ENCODE measurements at places on chromosomes 1 and 21.

DNA sequence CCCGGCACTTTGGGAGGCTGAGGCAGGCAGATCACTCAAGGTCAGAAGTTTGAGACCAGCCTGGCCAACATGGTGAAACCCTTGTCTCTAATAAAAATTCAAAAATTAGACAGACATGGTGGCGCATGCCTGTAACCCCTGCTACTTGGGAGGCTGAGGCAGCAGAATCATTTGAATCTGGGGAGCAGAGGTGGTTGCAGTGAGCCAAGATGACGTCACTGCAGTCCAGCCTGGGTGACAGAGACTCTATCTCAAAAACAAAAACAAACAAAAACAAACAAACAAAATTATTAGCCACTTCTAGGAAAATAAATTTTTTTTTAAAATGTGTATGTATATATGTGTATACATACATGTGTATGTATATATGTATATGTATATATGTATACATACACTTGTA, 320.3 kb upstream of the ADGRL4 start:
- DNase-seq: no peak

GRCh38 chr1:97623220-97623619, 297.6 kb downstream of the DPYD start:
- DNase-seq: no peak

GRCh38 chr1:221822591-221822990, 80.7 kb upstream of the DUSP10 start:
- no peak for DNase-seq

DNA sequence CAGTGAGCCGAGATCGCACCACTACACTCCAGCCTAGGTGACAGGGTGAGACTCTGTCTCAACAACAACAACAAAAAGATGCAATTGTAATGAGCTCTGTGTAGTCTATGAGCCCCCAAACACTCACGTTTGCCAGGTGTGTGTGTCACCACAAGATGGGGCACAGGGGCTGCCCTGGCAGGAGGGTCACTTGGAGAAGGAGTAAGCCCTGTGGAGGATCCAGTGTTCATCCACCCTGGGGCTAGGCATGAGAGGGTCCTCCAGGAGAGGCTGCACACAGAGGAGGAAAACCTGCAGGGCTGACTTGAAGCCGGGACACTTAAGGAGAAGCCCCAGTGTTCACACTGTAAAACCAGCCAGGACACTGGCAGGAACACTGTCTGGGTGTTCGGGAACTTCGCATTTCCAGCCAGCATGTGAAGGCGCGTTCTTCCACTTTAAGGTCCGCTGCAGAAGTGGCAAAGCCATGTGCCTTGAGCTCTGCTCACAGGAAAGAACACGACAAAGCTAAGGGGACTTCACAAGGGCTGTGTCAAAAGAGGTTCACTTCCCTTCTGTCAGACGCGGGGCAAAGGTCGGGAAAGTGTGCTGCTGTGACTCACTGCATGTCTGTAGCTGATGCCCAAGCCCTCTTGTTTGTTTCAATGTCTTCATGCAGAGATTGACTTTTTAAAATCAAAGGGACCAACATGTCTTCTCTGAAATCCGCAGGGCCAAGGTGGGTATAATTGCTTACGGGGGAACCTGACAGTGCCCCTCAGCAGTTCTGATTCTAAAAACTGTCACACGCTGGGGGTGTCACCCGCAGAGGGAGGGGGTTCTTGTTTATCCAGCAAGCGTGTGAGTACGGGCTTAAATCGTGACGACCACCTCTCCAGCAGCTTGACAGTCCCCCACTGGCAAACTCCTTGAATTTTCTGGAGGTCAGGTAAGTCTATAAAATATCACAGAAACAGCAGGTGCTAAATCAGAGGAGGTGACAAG, 102.8 kb downstream of the RIPK4 start:
- no peak for DNase-seq

DNA sequence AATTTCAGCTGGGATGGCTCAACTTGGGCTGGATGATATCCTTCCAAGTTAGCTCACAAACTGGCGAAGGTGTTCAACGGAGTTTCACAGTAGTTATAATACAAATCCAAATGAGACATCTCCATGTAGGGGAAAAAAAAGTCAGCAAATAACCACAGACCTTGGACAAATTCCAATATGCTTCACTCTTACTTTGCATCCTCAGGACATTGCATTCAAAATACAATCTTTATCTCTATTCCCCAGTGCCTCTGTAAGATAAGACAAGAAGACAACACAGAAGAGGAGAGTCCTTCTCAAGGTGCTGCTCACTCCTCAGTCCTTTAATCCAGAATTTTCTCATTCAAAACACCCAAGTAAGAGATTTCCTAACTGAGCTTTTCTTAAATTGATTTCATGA, 1797.7 kb downstream of the MRPL39 start:
- DNase-seq: no peak

GRCh38 chr1:228337711-228338520, 68.7 kb downstream of the TRIM11 start:
- DNase-seq: no peak

- peak; percentile 22 for DNase-seq
Observed at GRCh38 chr1:193730017-193730416, 543.6 kb upstream of the B3GALT2 start.

DNA sequence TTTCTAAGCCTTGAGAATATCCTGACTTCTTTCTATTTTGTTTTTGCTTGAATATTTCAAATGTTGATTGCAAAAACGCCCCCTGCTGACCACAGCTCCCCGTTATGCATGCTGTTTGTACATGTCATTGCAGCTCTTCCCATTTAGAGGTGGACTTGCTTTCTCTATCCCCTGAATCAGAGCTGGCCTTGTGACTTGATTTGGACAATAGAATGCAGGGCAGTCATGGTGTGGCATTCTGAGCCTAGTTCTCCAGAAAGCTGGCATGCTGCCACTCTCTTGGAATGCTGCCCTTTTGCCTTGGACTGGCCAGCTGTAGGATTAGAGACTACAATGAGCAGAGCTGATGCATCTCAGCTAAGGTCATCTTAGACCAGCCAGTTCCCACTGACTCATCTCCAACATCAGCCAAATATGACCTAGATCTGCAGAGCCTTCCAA, 1561.5 kb downstream of the MRPL39 start:
- DNase-seq: peak; percentile 68

DNA sequence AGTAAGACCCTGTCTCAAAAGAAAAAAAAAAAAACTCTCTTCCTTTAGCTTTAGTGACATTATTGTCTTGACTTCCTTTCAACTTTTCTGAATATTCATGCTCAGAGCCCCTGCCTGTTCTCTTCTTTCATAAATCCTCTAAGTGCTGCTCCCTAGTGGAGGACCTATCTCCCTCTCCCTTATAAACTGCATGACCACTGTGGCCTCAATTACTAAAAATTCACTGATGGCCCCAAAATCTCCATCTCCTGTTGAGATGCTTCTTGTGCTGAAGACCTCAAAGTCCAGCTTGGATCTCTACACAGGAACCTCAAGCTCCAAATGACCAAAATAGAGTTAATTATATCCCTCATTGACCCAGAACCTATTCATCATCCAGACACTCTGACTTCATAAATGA, 7.8 kb downstream of the ITLN1 start:
- DNase-seq: no peak

GRCh38 chr1:2425892-2426291, 13.5 kb upstream of the PEX10 start:
- DNase-seq: no peak

GRCh38 chr1:41662765-41663437, 178.4 kb upstream of the EDN2 start:
- peak; percentile 72 for DNase-seq

DNA sequence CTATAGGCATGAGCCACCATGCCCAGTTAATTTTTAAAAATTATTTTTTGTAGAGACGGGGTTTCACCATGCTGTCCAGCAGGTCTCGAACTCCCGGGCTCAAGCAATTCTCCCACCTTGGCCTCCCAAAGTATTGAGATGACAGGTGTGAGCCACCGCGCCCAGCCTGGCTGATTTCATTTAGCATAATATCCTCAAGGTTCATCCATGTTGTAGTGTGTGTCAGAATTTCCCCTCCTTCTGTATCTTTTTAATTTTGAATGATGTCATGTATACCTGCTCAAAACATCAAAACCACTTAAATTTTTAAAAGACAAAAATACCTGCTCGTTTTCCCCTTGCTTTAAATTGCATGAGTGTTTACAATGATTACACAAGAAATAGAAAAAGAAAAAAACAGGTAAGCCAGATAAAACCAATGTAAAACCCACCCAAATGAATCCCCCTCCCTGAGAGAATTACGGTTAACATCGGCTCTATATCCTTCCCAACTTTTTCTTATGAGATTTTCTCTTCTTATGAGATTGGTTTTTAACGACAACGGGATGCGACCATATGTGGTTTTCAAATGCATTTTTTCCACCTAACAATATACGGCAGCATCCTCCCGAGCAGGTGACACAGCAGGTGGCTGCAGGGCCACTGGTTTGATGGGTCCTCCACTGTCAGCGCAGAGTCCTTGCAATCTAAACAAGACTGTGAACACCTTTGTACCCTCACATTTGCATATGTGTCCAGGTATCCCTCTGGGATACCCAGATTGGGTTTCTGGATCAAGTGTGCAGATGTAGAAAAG, 22.1 kb downstream of the IFFO2 start:
- no peak for DNase-seq

DNA sequence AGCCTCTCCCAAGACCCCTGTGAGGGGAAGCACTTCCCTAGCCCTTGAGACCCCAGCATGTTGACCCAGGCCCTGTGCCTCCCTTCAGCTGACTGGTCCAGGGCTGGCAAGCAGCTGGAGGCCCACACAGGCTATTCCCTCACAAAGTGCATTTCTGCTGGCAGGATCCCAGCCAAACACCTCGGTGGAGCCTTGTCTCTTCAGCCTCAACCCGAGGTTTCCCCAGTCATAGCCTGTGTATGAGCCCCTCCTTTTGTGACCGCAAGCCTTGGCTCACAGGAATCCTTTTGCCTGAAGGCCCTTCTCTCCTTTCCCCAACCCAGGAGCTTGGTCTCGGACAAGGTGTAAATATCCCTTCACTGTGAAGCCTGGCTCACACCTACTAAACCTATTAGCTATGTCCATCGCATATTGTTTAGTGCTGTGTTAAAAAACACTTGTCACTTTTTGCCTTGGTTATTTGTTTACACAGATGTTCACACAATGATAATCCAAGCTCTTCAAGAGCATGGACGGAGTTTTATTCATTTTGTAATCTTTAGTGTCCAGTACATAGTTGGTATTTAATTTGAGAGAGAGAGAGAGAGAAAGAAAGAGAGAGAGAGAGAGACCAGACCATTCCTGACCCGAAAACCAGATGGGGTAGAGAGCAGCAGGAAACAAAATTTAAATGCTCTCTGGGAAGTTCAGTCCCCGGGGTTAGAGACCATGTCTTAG, 8.5 kb upstream of the CD247 start:
- no peak for DNase-seq

- no peak for DNase-seq
Observed at GRCh38 chr1:204102029-204102611, 29.2 kb downstream of the SOX13 start.

GRCh38 chr1:26190373-26190987, at the start of gene CATSPER4:
Gene CATSPER4, plus strand, starts transcription at chr1:26190602. Its CDS starts 26 bp downstream, at chr1:26190628.
- DNase-seq: peak; percentile 39

GRCh38 chr1:8527941-8528340, 210.0 kb downstream of the SLC45A1 start:
- no peak for DNase-seq

DNA sequence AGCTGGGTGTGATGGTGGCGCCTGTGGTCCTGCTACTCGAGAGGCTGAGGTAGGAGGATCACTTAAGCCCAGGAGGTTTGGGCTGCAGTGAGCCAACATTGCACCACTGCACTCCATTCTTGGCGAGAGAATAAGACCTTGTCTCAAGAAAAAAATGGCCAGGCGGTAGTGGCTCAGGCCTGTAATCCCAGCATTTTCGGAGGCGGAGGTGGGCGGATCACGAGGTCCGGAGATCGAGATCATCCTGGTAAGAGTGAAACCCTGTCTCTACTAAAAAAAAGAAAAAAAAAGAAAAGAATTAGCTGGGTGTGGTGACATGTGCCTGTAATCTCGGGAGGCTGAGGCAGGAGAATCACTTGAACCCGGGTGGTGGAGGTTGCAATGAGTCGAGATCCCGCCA, 11.3 kb downstream of the ATAD3B start:
- DNase-seq: no peak

- peak; percentile 53 for DNase-seq
Observed at GRCh38 chr1:9891207-9891606, 18.9 kb downstream of the CTNNBIP1 start.

DNA sequence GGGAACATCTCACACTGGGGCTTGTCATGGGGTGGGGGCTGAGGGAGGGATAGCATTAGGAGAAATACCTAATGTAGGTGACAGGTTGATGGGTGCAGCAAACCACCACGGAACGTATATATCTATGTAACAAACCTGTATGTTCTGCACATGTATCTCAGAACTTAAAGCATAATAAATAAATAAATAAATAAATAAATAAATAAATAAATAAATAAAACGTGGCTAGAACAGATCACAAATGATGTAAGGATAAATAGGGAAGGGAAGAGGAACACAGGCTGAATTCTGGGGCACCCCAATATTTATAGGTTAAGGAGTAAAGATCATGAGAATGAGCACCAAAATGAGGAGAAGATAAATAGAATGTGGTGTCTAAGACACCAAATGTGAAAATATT, 592.2 kb downstream of the AMY1C start:
- no peak for DNase-seq

DNA sequence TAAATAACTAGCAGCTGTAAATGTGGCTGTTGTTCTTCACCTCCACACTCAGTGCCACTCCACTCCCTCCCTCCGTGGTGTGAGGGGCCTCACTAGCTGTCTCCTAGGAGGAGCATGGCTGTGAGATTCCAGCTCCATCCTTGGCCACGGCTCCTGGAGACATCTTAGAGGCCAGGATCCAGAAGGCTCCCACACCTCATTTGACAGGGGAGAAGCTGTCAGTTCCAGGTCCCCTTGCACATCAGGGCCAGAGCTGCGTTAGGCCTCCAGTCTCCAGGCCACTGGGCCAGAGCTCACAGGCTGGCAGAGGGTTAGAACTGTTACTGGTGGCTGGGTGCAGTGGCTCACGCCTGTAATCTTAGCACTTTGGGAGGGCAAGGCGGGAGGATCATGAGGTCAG, 15.0 kb downstream of the PCSK9 start:
- no peak for DNase-seq

GRCh38 chr21:20946701-20947100, 51.5 kb upstream of the NCAM2 start:
- DNase-seq: no peak

DNA sequence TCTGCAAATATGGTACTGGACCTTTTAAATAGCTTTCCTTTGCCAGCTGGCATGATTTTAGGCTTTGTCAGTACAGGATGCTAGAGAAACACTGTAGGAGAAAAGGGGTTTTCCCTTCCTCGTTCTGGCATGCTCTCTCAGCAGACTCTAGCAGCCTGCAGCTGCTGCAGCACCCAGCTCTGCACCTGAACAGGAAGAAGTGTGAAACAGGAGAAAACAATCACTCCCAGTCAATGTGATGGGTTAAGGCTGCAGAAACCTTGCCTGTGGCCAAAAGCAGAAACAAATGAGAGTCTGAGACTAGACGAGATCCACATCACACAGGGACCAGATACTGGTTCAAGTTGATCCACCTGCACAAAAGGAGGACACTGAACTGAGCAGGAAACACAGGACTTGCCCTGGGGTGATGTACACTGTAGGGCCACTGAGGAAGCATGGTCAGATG, 21.2 kb downstream of the OVGP1 start:
- no peak for DNase-seq

GRCh38 chr1:164742745-164743144, 183.8 kb downstream of the PBX1 start:
- no peak for DNase-seq

Measured in fibroblast of skin of right quadriceps (primary cell).